Thymus (tissue), 14 donors: ENCODE measurements at places on chromosomes 2 and 18.

GRCh38 chr2:41170589-41170988, 718.7 kb upstream of the SLC8A1 start:
- no peak for DNase-seq

GRCh38 chr2:6808426-6808825, 57.3 kb downstream of the CMPK2 start:
- no peak for DNase-seq

DNA sequence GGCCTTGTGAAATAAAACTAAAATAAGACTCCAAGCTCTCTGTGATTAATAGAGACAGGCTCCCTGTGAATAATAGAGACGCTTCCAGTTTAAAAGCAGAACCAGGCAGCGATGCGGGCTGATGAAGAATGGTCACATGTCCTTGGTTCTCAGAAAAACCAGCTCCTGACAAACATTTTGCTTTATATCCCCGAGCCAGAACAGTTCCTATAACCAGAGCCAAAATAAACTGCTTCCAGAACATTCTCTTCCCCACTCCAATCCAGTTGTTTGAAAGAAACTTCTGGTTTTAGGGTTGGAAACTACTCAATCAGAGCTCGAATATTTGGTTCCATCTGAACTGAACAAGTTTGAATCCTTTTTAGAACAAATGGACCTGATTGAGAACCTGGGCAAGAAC, 213.7 kb downstream of the TSN start:
- DNase-seq = no peak

DNA sequence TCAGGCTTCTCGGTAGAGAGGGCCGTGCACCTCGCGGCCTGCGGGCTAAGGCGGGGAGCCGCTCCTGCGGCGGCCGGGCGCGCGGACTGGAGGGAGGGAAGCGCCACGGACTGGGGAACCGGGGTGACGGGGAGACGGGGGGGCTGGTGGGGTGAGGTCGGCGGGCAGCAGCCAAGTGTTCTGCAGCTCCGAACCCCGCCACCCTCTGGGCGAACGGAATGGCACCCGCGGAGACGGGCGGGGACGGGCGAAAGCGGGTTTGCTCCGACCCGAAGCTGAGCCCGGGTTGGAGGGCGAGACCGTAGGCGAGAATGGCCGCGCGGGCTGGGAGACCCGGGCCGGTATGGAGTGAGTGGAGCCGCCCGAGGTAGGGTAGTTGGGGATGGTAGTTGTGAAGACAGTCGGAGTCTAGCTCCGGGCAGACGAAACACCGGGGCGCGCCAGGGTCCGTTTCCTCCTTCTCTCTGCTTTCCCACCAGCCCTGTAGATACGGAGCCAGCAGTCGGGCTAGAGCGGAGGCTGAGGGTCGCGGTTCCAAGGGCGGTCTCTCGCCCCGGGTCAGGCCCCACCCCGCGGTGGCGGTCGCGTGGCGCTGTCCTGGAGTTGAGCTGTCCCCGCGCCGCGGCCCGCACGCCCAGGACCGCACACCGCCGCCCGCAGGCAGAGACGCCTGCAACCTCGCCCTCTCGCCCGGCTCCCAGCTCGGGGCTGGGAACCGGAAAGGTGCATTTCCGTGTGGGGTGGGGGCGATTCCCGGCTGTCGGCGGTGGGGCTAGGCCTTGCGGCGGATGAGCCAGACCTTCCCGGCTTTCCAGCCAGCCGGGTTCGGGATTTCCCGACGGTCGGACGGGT, 160.3 kb upstream of the SIX2 start:
- peak; percentile 12 for DNase-seq
